ENCODE measurements at places on chromosomes 16 and 17.

- DNase-seq, result no peak
These were observed 12.0 kb upstream of the CLUH start for GRCh38 chr17:2723505-2723996.

DNA sequence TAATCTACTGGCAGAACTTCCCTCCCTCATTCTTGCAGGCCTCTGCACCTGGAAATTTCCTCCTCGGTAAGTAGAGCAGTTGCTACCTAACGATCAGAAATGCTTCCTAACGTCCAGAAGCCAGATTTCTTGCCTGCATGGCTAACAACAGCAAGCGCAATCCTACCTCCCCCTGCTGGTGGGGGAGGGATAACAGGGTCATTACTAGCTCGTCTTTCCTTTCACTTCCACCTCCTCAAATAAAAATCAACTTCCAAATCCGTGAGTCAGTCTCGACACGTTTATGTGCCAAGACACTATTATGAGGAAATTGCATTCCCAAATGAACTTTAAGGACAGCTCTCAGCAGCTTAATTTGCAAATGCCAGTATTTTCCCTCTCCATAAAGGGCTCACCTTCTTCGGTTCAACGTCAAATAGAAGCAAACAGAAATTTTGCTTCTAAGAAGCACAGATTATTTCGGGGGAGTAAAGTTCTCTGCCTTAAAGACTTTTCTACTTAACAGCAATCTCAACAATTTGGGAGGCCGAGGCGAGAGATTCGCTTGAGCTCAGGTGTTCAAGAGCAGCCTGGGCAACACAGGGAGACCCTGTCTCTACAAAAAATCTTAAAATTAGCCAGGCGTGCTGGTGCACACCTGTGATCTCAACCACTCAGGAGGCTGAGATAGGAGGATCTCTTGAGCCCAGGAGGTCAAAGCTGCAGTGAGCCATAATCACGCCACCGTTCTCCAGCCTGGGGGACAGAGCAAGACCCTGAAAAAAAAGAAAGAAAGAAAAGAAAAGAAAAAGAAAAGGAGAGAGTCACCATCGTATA is 188.6 kb upstream of the PSMD7 start:
- DNase-seq, result peak; percentile 21

DNA sequence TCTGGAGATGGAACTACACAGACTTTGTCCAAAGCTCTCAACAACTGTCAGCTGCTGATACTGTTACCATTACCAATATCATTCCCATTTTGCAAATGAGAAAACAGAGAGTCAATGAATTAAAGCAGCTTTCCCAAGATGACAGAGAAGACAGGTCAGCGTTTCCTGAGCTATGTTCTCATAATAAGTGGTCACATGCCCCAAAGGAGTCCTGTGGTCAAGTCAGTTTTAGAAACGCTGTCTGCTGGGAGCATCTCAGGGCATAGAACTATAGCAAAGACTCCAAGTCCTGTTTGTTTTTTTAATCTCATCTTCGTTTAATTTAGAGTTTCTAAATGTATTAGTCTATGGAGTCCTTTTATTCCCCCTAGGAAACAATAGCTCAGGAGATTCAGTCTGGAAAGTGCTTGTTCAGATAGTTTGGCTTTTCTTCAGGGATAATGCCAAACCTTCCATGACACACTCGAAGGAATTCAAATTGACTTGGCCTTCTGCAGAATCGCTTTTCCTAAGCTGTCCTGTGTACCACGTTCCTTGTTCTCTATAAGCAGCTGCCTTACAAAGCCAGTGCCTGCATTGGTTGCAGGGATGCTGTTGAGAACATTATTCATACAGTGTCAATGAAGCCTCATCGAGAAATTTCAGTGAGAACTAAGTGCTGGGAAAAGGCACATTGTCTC is 12.1 kb downstream of the CCDC42 start:
- no peak for DNase-seq

DNA sequence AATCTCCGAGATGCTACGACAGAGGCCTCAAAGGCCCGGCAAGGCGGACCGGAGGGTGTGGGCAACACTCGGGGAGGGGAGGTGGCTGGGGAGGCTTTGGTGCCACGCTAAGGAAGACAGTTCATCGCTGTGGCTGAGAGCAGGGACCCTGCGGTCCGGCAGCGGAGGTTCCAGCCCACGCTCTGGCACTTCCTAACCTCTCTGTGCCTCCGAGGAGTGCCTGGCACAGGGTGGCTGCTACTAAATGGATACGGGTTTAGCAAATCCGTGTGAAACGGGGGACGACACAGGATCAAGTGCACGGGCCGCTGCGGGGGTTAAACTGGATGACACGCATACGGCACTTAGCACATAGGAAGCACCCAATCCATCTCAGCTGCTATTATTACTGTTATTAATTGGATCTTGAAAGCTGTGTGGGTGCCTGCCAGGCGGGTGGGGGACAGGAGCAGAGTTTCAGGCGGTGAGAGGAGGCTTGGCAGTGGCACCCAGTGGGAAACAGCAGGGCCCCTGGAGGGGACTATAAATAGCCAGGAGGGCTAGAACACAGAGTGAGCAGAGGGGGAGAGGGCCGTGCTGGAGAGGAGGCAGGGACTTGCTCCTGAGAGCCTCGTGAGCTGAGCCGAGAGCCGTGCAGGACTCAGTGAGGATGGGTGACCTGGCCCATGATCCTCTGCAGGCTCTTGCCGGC is 45.0 kb downstream of the ABR start:
- DNase-seq, result no peak

DNA sequence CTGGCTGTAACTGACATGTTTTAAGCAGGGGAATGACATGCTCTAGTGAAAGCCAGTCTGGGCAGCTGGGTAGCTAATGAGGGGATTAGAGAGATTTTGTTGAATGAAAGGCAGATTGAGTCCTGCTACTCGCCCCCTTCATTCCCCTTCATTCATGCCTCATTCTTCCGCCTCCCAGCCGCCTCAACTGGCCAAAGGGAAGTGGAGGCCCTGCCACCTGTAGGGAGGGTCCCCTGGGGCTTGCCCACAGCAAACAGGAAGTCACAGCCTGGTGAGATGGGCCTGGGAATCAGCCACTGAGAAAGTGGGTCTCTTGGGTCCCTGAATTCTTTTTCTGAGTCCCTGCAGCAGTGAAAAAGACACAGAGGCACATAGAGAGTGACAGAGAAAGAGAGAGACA is 1.1 kb upstream of the CD19 start:
- DNase-seq, result no peak

DNA sequence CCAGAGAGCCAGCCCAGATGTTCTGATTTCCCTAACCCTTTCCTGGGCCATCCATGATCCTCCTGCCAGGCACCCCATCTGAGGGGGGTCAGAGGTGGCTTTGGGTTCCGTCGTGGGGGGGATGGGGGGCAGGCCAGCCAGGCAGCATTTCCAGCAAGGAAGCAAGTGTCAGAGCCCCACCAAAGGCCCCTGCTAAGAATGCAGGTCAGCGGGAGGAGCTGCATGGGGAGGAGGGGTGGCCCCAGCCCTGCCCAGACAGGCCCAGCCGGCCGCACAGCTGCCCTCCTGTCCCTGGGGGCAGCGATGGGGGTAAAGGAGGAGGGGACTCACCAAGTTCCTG is 2.3 kb upstream of the SCRN2 start:
- DNase-seq, result no peak

GRCh38 chr17:82237746-82238471 is 9.1 kb downstream of the SLC16A3 start:
- no peak for DNase-seq

GRCh38 chr16:68046106-68046505 is 23.0 kb downstream of the DUS2 start:
- no peak for DNase-seq

GRCh38 chr17:17017343-17018014 is 24.8 kb upstream of the MPRIP start:
- no peak for DNase-seq

DNA sequence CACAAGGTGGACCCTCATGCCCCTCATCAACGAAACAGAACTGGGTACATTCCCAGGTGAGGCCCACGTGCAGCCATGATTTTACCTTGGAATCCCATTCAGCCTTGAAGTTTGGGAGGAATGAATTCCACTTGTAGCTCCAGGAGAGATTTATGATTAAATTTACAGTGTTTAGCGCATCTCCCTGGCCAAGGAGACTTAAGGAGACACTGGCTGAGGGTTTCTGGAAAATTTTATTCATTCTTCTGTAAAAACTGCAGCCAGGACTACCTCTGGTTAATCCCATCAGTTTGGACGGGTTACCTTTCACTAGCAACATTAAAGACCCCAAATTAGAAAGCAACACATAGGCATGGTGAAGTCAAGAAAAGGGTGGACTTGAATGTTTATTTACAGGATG is 87.2 kb upstream of the SMURF2 start:
- no peak for DNase-seq

- no peak for DNase-seq
These were observed 184.8 kb upstream of the GSE1 start for GRCh38 chr16:85428168-85428898.

GRCh38 chr16:27690608-27691007 is 140.7 kb downstream of the KATNIP start:
- no peak for DNase-seq

DNA sequence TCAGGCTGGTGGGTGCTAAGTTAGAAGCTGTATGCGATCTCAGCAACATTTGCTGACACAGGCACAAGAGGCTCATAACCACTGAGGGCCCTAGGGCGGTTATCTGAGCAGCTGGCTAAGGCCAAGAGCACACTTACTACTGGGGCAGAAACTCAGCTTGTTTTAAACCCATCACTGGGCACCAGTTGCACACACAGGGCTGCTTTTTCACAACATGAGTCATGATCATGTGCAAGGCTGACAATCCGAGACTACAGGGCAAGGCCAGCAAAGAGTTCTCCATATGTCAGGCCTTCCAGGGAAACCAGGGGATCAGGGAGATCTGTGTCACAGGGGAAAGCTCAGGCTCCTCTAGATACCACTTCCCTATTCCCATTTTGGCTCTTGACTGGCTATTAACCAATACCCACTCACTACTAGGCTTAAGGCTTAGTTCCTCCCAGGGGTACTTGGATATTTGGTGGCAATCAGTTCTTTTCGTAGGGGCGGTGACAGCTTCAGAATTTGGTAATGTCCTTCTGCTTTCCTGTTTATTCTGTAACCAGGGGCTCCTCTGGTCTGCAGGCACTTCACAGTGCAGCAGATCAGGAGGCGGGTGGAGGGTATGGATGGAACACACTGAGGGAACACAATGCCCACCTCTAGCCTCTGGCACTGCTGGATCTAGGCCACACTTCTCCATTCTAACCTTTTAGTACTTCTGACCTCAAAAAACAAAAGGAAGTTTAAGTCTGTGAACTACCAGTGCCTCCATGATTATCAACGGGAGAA is 44.9 kb upstream of the ERN1 start:
- no peak for DNase-seq

DNA sequence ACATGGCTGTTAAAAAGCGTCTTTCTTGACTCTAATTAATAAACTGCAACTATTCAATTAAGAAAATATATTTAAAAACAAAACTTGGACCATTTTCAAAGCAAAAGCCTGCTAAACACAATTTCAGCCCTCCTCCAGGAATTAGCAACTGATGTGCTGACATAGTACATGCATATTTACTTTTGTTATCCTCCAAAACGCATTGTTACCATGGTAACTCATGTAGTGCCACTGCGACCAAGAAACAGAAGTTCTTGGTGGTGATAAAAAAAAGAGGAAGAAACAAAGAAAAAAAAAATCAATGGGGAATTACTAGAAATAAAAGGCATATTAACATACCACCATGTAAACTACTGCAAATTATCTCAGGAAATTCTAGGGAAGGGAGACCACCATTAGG is 793.4 kb upstream of the CDH8 start:
- no peak for DNase-seq

DNA sequence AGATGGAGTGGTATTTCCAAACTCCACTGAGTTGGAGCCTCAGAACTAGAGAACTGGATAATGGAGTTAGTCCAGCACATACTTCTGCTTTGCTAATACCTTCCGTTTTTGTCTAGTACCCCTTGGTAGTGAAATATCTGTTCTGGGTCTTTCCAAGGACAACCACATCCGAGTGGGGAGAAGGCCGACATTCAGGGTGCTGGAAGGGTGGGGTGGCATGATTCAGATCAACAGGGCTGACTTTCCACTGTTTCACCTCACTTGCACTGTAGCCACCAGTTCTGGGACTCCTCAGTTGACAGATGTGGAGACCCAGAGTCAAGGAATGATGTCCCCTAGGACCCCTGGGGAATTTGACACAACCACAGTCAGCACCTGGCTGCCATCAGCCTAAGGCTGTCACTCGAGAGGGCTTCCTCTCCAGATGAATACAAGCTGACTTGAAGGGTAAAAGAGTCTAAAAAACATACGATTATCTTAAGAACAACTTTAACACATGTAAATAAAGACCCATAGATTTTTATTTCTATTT is 84.8 kb upstream of the HNF1B start:
- DNase-seq, result no peak

GRCh38 chr17:45834471-45835396 is 9.9 kb upstream of the SPPL2C start:
- no peak for DNase-seq

- DNase-seq, result no peak
These were observed 157.0 kb downstream of the C16orf95 start for GRCh38 chr16:87160234-87160636.

All from fibroblast of skin of left quadriceps (primary cell).